C1 segment of cervical spinal cord (tissue), 14 donors: ENCODE measurements at places on chromosomes 11 and 22.
A peak's percentile ranks its signal among the peaks of the same experiment; 100 is the strongest.

- no peak for DNase-seq
Observed at GRCh38 chr11:11436715-11437313, 83.8 kb upstream of the CSNK2A3 start.

DNA sequence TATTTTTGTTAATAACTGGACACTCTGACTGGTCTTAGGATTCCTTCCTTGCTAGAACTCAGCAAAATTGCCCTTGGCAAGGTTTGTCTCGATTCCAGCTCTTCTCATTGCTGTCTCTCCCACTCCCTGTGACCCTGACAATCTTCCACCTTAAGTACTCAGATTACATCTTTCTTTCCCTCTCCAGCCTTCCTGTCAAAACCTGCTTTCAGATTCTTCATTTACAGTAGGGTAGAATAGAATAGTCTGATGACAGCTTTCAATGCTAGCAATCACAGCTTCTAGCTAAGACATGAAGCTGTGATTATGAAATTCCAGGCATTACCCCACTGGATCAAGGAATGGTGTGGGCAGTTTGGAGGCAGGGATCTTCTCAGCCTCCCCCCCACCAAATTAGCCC is 39.2 kb upstream of the LMO2 start:
- DNase-seq, result no peak

- DNase-seq, result no peak
Observed at GRCh38 chr11:133940034-133940433, 16.7 kb downstream of the IGSF9B start.

- DNase-seq, result no peak
Observed at GRCh38 chr11:132992838-132993631, 539.3 kb downstream of the OPCML start.

DNA sequence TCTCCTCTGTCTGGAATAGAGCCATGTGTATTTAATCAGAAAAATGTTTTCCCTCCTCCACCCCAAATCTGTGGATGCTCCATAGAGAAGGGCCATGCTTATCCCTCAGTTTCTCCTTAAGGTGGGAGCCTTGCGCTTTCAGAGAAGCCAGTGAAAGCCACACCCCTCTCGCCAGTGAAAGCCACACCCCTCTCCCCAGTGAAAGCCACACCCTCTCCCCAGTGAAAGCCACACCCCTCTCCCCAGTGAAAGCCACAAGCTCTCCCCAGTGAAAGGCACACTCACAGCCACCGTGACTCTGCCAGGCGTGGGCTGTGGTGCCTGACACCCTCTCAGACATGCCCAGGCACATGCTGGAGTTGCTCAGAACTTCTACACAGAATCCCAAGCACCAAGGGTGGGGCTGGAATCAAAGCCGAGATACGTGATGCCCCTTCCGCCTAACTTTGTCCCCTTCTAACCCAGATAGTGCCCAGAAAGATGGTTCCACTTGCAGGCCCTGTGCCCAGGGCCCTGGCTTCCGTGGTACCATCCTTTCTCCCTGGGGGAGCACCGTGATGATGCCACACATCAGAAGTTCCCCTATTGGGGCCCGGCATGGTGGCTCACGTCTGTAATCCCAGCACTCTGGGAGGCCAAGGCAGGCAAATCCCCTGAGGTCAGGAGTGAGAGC is 16.5 kb upstream of the PRR5 start:
- DNase-seq, result no peak

DNA sequence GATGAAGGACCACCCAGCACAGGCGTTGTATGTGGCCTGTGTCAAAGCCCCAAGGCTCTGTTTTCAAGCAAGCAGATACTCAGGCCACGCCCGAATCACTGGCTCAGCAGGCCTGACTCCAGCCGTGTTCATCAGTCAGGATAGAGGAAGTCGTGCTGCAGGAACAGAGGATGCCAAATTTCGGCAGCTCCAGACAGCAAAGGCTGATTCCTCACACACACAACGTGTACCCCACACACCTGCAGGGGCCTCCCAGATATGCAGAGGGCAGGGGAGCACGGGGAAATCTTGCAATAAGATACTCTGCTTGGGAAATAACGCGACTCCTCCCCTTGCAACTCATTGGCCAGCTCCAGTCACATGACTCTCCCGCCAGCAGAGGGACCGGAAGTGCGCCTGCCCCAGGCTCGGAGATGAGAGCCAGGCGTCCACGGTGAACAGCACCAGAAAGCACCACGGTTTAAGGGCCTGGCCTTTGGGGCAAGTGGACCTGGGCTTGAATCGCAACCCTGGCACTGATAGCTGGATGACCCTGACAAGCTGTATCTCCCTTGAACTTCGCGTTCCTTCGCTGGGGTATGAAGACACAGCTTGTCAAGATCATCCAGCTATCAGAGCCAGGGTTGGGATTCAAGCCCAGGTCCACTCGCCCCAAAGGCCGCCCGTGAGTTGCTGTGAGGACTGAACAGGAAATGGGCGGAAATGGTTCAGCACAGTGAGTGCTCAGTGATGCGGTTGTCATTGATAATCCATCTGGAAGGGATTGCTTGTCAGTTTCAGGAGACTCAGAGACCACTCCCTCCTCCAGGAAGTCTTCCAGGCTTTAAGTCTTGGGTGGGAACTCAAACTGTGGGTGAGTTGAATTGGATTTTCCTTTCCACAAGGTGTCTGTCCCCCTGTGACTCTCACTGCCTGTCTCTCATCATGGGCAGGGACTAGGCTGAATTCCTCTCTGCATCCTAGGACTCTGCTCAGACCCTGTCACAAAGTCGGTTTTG is 88.5 kb downstream of the MYEOV start:
- DNase-seq, result peak; percentile 33

GRCh38 chr11:8342821-8343681 is 79.4 kb upstream of the LMO1 start:
- DNase-seq, result no peak

DNA sequence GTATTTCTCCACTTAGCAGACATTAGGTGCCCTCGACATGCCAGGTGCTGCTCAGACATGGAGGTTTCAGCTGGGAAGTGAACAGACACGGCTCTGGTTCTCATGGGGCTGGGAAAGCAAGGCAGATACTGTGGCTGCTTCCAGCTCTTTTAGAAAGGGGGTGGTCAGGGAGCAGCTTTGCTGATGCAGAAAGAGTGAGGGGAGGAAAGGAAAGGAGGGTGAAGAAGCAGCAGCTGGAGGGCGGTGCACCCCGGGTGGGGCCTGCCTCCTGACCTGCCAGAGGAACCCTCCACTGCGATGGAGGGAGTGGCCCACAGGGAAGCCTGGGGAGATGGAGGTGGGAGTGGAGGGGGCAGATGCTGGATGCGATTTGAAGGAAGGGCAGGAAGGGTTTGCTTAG is 76.8 kb downstream of the MORC2 start:
- no peak for DNase-seq

DNA sequence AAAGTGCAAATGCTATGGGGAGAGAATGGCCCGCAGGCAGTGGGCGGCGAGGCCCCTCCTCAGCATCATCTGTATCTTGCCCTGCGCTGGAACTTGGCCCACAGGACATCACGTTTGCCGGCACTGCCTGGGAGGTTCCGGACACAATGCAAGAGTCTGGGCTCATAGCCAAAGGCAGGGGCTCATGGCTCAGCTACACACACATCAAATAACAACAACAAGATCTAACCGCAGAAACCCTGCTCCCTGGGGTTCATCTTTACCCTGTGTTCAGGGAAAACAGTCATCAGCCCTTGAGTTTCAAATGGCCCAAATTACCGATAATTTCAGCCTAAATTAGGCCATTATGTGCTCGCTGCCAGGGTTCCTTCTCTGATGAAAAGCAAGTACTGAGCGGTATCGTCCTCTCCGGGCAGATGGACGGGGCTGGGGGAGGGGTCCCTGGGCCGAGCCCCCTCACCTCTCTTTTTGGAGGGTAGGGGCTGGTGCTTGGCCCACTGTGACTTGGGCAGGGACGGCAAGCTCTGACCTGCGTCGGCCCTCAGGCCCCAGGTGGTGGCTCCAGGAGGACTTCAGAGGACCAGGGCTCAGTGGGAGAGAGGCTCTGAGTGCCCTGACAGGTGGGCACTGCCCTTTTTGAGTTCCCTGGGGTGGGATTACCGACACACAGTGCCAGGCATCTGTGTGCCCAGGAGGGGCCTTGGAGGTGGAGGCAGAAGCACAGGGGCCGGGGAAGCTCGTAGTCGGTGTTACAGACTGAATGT is 25.0 kb upstream of the GAL start:
- DNase-seq, result peak; percentile 23

DNA sequence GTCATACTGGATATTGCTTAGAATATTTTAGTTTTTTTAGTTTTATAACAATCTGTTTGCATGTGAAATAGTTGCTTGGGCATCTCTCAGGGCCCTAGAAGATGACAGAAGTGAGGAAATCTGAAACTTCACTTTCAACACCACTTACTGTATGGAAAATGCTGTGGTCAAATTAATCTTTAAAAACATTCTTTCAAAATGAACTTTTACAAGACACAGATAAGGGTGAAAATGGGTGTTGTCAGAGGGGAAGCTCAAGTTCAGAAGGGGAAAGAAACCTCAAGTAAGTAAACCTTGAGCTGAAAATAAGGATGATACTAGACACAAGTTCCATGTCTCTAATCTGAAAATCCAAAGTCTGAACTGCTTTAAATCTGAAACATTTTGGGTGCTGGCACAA is 1840.1 kb upstream of the RAG2 start:
- DNase-seq, result no peak

DNA sequence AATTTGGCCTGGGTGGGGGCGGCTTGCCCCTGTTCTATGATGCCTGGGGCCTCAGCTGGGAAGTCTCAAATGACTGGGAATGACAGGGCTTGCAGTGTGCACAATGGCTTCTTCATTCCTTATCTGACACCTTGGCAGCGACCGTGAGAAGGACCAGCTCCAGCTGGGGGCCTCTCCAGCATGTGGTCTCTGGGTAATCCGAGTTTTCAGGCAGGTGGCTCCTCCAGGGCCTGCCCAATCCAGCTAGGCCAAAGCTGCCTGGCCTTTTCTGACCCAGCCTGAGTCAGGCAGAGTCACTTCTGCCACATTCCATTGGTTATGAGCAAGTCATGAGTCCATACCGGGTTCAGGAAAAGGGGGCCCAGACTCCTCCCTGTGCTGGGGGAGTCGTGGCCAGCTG is 646.0 kb downstream of the OPCML start:
- no peak for DNase-seq

DNA sequence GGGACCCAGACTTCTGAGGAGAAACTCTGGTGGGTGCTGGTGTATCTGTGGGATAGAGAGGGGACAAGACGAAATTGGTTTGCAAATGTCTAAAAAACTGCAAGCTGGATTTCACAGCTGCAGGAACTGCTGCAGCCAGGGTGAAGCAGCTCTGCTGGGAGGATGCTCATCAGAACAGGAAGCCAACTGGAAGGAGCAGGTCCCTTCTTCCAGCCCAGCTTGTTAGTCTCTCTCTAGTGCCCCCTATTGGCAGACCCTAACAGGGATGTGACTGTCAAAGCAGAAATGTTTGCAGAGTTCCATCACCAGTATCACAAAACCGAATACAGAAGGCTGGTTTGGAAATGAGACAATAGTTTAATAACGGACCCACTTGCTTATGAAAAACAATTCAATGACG is 74.8 kb upstream of the SLC22A12 start:
- DNase-seq, result no peak

- no peak for DNase-seq
Observed at GRCh38 chr22:37144180-37144554, 5.5 kb downstream of the IL2RB start.

DNA sequence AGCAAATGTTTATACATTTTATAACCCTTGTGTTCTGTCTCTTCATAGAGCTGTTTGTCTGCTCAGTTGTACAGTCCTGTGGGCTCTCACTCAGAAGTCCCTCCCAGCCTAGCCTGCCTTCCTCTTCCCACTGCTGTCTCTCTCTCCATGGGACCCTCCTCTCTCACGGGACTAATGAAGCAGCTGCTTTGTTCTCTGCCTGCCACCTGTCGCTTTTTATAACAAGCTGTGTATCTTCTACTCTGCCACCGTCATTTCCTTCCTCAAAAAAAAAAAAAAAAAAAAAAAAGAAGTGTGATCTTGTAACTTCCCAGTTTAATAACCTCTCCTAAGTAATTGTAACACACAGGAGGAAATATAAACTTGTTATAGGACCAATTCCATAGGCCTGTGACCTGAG is 92.2 kb upstream of the ALKBH3 start:
- DNase-seq, result no peak

GRCh38 chr11:70368961-70369360 is 29.4 kb upstream of the CTTN start:
- DNase-seq, result no peak
